GF-D8 (cell line): ENCODE measurements at places on chromosomes 12 and 14.

DNA sequence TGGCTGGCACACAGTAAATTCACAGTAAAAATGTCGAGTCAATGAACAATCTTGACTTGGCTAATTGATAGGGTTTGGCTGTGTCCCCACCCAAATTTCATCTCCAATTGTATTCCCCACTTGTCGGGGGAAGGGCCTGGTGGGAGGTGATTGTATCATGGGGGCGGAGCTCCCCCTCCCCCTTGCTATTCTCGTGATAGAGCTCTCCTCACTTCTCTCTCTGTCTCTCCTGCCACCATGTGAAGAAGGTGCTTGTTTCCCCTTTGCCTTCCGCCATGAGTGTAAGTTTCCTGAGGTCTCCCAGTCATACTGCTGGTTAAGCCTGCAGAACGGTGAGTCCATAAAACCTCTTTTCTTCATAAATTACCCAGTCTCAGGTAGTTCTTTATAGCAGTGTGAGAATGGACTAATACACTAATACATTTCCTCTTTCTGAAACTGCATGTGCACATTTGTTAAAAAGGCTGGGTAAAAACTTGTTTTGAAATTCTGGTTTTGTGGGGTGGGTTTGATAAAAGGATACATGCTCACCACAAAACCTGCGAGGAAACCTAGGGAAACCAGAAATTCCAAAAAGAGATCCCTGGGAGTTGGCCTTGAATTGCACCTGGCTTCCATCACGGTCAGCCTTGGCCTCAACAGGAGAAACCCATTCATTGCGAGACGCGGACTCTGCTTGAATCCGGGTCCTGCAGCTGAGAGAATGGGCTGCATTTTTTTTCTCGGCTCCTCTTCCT is 16.2 kb upstream of the MYL2 start:
- no peak for DNase-seq

GRCh38 chr12:25069224-25069623 is 120.3 kb upstream of the BCAT1 start:
- DNase-seq = no peak

DNA sequence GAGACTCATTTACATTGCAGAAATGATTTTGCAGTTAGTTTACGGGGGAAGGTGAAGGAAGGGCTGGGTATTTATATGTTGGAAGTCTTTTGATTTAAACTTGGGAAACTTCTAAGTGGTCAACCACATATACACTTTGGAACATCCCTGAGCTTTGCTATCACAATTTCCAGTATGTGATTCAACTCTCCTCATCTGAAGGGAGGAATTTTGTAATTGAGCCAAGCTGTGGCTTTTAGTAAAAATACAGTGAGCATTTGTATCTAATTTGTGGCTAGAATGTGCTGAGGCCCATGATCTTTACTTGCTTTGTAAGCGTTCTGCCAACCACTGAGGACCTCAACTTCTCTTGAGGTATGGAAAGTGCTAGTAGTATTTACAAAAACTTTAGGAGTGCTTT is 235.0 kb upstream of the PDZRN4 start:
- no peak for DNase-seq

DNA sequence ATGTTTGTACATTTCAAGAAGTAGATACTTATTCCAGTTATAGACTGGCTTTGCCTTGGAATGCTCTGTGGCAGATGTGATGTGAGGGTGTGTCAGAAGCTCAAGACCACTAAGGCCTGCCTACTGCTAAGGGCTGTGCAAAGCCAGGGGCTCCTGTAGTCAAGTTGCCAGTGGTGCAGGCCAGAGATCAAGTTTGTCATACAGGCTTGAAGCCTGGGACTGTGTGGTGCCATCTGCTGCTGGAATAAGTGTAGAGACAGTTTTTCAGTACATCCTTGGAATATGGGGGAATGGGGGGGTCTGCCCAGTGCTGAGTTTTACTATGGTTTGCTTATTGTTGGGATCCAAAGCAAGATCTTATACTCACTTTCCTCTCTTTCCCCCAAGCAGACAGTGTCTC is 649.9 kb upstream of the FOXG1 start:
- DNase-seq = no peak

DNA sequence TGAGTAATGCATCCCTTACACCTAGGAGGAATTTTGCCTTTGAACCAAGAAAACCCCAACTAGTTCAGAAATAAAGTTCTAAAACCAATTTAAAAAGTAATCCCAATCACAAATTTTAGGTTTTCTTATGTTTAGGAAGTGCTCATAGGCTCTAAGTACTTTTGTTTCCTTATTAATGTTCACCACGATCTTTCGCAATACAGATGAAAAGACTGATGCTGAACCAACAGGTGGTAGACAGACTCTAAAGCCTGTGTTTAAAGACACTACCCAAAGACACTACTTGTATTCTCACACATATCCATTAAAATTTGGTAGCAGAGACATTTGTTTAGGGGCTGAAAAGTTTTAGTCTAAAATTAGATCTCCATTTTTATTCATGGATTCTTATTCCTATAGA is 10.6 kb upstream of the PHLDA1 start:
- DNase-seq = peak; percentile 11

GRCh38 chr12:46389031-46389616 is 16.6 kb upstream of the SLC38A2 start:
- no peak for DNase-seq

DNA sequence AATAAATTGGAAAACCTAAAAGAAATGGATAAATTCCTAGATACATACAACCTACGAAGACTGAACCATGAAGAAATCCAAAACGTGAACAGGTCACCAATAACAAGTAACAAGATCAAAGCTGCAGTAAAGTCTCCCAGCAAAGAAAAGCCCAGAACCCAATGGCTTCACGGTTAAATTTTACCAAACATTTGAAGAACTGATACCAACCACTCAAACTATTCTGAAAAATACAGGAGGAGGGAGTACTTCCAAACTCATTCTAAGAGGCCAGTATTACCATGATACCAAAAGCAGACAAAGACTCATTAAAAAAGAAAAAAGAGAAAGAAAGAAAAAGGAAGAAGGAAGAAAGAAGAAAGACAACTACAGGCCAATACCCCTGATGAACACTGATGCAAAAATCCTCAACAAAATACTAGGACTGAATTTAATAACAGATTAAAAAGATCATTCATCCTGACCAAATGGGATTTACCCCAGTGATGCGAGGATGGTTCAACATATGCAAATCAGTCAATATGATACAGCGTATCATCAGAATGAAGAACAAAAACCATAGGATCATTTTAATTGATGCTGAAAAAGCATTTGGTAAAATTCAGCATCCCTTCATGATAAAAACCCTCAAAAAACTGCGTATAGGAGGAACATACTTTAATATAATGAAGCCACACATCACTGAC is 26.9 kb upstream of the CCDC88C start:
- no peak for DNase-seq

DNA sequence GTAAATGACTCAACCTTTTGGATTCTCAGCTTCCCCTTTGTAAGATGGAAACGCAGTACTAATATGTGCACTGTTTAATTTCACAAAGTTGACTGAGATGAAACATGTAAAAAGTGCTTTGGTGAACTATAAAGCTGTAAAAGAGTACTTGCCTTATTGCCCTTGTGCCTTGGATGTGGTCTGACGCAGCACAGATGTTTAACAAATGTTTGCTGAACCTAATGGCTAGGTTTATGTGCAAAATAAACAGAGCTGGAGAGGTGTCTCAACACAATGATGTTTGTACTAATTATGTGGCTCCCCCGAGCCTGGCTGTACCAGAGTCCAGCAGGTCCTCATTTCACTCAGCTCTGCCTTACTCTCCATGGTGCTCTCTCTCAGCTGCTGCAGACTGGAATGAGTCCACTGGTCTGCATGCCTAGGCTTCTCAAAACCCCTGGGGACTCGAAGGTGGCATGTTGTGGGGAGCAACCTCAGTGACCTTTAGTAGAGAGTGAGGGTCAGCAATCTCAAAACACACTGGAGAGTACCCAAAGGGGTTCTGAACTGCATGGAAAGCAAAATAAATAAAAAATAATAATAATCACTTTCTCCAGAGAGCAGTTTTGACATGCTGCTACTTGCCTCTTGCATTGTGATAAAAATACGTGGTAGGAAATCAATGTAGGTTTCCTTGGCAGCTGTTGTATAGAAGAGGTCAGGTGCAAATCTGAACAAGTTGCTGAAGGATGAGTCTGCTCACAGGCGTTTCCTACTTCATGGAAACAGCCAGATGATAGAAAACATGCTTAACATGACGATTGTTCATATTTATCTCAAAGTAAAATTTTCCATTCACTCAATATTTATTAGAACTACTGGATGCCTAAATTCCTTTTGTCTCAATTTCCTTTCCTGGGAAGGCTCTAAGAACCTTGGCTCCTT is 8.5 kb upstream of the AMIGO2 start:
- DNase-seq = no peak

GRCh38 chr14:73809391-73809790 is 42.2 kb upstream of the PTGR2 start:
- DNase-seq = no peak

- DNase-seq = no peak
Observed at GRCh38 chr12:68932961-68933893, at the start of gene CPM. CPM (minus strand) TSS chr12:68933171; CDS start chr12:68932837, 334 bp downstream.

GRCh38 chr12:130331146-130331545 is 6.5 kb upstream of the PIWIL1 start:
- no peak for DNase-seq

GRCh38 chr12:23662966-23663365 is 286.5 kb downstream of the SOX5 start:
- no peak for DNase-seq
